Activated CD4-positive, alpha-beta T cell treated with anti-CD3 and anti-CD28 coated beads for 24 hours (primary cell): ENCODE measurements at places on chromosomes 1 and 21.
A peak's percentile ranks its signal among the peaks of the same experiment; 100 is the strongest.

DNA sequence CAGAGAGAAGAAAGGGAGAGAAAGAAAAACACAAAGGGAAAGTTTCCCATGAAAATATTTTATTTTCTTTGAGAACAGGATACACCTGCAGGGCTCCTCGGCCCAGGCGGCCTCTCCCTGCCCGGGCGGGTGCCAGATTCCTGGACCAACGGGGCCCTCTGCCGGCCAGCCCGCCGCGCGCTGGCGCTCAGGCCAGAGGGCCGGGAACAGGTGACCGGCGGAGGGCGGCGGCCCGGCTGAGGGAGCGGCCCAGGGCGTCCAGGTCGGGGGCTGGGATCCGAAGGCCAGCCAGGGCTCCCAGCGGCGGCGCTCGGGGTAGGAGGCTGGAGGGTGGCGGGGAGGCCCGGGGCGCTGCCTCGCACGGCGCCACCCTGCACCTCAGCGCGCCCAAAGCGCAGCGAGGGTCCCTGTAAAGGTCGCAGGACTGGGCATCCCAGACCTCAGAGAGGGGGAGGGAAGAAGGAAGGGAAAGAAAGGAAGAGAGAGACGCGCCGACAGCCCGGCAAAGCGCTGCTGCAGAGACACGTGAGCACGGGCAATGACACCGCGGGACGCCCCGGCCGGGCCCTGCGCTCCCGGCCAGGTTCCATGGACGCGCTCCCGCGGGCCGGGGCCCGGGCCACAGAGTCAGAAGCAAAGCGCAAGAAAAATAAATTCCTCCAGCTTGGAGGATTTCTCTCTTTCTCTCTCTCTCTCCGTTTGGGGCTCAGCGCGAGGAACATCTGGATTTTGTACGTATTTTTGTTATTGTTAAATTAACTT lies 927 bp downstream of the WNT9A start:
- DNase-seq: peak; percentile 32

GRCh38 chr1:93878501-93878888 lies 511 bp downstream of the DNTTIP2 start:
- peak; percentile 42 for DNase-seq

DNA sequence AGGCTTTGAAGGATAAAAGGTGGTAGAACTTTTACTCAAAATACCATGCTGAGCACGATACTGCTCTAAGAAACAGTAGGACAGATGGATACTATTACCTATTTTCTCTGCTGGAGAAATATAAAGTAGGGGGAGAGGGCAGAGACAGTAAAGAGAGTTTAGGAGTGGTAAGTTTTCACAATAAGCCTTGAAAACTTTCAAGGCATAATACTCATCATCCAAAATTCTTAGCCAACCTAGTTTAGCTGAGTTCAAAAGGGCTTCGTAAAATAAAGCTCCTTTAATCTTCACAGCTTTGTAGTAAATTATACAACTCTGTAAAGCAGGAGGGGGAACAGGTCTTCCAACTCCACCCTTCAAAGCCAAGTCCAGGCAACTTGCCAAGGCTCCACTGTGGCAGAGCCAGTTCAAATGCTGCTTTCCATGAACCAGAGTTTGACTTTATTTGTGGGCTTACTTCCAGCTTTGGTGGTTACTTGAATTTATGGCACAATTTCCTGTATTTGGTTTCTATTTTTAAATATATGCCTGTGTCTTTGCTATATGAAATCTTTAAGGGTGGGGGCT lies 15.5 kb downstream of the TEX38 start:
- no peak for DNase-seq

- no peak for DNase-seq
Measured at GRCh38 chr21:44517175-44517899, 22.7 kb downstream of the KRTAP10-1 start.

- no peak for DNase-seq
Measured at GRCh38 chr1:40703316-40703715, 11.8 kb downstream of the NFYC start.

- DNase-seq: no peak
Measured at GRCh38 chr1:50605186-50605875, 182.1 kb upstream of the DMRTA2 start.

DNA sequence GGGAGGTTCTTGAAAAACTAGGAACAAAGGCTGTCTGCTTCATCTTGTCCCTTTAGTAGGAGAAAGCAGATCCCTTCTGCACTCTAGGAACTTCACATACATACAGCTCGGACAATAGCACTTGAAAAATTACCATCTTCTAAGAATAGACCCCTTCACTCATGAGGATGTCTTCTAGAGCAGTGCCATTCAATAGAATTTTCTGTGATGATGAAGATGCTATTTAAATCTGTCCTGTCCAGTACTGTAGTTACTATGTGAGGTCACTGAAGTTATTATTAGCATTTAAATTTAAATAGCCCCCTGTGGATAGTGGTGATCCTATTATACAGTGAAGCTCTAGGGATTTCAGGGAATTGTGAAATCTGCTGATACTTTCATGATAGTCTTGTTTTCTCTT lies 46.4 kb upstream of the RAB3GAP2 start:
- DNase-seq: no peak

- no peak for DNase-seq
Measured at GRCh38 chr1:53592985-53593757, 134.0 kb downstream of the DMRTB1 start.

GRCh38 chr21:36966821-36967768 lies 626 bp upstream of the HLCS start:
- no peak for DNase-seq

- no peak for DNase-seq
Measured at GRCh38 chr1:22841142-22841541, 130.5 kb downstream of the EPHB2 start.

DNA sequence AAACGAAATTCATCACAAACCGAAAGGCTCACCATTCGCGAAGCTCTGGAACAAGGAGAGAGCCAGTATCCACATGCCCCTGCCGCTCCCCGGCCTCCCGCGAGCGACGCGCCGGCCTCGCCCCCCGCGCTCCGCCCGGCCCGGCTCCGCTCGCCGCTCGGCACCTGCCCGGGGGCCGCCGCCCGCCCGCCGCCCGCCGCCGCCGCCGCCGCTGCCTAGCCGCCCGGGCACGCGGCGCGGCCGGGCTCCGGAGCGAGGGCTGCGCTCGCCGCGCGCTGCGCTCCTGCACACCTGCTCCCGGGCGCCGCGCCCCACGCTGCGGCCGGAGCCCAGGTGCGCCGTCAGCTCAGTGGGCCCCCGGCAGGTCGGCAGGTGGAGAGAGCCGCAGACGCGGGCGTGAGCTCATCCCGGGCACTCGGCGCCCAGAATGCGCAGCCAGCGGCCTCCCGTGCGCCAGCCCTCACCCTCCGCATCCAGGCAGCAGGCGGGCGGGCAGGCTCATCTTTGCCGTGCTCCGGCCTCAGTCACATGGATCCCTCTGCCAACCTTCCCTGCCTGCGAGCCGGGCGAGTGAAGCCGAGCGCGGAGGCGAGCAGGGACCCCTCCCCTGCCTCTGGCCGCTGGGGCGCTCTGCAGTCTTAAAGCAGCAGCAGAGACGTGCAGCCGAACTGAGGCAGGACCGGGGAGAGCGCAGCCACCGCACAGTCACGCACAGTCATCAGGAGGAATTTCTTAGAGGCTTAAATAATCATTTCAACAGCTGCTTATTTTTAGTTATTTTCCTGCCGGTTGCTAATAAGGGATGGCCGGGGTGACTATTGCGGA lies at the start of gene DSCAM:
TSS of gene DSCAM (minus strand) at position 572 of the 825 bp plus-strand sequence. CDS start at position 75, 497 bp downstream.
- DNase-seq: no peak

DNA sequence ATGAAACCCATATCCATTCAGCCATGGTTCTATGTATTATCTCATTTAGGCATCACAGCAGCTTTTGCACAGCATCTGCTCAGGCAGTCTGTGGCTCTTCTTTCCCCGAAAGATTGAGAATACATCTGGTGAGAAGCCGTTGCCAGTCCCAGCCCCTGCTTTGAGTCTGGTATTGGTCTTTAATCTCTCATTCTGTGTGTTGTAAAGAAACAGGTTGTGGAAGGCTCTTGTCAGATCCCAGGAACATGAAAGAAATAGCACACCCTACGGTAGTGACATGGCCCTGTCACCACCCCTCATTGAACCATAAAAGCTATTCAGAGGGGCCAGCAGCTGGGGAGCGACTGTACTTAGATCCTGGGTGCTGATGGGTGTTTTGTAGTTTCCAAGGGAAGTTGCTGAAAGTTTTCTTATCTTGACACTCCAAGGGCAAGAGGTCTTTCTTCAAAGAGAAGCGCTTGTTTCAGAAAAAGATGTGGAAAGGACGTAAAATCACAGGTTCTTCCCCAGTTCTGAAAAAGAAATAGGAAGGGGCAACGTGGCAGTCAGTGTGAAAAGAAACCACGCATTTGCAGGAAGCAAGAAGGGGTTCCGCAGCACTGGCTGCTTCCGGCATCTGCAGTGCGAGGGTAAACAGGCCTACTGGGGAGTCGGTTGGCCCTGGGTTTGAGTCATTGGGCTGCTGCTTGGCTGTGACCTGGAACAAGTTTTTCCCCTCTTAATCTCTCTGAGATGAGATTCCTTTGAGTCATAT lies 145.0 kb downstream of the DHRS3 start:
- DNase-seq: peak; percentile 59

DNA sequence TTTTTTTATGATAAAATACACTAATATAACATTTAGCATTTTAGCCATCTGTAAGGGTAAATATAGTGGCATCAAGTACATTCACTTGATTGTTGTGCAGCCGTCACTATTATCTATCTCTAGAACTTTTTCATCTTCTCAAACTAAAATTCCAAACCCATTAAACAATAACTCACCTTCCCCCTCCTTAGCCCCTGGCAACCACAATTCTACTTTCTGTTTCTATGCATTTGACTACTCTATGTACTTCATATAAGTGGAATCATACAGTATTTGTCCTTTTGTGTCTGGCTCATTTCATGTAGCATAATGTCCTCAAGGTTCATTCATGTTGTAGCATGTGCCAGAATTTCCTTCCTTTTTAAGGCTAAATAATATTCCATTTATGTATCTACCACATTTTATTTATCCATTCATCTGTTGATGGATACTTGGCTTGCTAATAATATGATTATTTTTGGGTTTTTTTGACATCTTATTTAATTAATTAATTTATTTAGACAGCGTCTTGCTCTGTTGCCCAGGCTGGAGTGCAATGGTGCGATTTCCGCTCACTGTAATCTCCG lies 69.6 kb upstream of the MACF1 start:
- DNase-seq: no peak

- DNase-seq: no peak
Measured at GRCh38 chr21:37862536-37862935, 53.7 kb downstream of the KCNJ6 start.

GRCh38 chr1:220325306-220325995 lies 53.2 kb upstream of the RAB3GAP2 start:
- DNase-seq: no peak

DNA sequence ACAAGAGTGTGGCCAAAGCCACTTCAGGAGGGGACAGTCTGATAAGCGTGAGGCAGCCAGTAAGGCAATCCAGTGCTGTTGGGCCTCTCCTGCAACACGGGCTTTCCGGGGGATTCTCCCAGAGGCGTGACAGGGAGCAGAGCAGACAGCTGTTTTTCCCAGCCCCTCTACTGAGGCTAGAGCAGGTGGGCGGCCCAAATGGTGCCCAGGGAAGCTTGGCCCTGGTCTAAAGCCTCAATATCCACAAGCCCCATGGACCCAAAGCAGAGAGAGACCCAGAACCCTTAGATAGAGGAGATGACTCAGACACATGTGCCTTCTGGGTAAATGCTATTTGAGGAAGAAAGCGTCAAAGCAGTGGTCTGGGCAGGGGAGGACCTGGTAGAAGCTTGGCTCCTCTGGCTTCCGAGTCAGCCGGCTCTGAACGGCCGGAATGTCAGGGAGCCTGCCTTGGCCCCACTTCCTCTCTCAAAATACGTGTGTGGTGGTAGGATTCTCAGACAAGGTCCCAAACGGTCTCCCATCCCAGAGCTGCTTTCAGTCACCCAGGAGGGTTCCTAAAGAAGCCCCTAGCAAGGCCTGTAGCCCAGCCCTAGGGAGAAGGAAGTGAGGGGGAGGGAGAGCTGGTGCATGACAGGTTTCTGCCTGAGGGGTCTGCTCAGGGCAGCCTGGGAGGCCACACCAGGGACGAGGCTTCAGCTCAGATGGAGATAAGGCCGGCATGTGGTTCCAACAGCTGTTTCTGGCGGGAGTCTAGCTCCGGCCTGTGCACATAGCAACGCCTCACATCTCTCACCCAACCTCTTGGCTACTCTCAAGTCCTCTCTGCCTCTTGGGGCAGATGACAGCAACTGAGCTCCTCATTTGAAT lies 28.8 kb downstream of the PIK3C2B start:
- DNase-seq: no peak

DNA sequence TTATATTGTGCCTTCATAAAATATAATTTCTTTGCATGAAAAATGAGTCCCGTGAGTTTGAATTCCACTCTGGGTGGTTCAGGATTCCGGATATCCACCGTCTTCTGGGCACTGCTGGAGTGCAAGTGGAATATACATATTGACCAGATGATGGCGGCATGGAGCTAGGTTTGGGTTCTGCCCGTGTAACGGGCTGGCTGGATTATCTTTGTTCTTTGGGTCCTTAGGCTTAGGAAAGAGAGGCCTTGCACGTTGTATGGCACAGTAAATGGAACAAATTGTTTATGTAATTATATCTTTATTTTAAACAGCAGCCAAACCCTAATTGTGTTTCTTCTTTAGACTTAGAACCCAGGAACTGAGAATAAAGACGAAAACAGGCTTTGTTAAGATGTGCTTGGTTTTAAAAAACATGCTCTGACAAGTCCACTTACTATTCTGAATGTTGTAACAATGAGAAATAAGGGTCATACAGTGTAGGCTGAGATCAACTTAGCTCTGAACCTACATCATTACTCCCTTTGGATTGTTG lies 13.5 kb upstream of the ACBD6 start:
- DNase-seq: peak; percentile 54

GRCh38 chr1:164951508-164951907 lies 392.5 kb downstream of the PBX1 start:
- no peak for DNase-seq

DNA sequence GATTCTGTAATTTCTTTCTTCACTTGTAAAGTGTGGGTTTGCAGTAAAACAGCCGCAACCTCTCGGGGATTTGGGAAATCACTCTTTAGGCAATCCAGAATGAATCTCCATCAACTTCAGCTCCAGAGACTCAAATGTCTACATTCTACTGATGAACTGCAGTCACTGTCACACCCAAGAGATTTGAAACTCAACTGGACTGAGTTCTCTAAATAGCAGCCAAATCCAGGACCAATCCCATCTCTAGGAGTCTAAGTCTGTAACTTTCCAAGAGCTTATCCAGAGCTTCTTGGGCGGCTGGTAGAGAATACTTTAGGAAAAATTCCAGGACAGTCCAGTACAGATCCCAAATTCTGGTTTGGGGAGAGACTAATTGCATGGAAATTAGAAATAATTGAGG lies 62.9 kb downstream of the ADAMTS1 start:
- DNase-seq: no peak

DNA sequence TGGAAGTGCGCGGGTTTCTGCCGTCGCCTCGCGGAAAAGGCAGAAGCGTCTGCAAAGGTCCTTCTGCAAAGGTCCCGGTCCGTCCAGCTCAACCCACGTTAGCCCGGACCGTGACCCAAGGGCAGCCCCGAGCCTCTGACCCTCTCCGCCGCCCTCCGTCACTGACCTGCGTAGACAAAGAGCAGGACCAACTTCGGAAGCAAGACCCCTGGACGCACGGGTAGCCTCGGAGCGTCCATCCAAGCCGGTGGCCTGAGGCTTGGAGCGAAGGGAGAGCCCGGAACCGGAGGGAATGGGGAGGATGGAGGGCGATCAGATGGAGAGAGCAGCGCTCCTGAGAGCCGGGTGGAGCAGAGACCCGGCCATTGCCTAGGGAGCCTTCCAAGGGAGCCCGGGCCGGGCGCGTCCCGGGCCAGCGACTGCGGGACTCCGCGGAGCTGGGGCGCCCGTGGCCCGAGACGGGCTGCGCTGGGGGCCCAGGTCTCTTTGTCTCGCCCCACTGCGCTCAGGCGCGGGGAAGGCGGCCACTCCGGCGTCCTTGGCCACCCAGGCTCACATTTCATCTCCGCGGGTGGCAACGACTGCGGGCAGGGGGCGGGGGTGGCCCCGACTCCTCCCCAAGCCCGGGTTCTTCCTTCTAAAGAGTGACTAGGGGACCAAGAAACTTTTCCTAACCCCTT lies at the start of gene CYYR1:
TSS of gene CYYR1 (minus strand) at position 585 of the 680 bp plus-strand sequence. CDS start at position 239, 346 bp downstream.
- no peak for DNase-seq
